ENCODE measurements at places on chromosomes 5 and 9.

- DNase-seq = no peak
These were observed 28.2 kb downstream of the ABCA1 start for GRCh38 chr9:104899759-104900247.

DNA sequence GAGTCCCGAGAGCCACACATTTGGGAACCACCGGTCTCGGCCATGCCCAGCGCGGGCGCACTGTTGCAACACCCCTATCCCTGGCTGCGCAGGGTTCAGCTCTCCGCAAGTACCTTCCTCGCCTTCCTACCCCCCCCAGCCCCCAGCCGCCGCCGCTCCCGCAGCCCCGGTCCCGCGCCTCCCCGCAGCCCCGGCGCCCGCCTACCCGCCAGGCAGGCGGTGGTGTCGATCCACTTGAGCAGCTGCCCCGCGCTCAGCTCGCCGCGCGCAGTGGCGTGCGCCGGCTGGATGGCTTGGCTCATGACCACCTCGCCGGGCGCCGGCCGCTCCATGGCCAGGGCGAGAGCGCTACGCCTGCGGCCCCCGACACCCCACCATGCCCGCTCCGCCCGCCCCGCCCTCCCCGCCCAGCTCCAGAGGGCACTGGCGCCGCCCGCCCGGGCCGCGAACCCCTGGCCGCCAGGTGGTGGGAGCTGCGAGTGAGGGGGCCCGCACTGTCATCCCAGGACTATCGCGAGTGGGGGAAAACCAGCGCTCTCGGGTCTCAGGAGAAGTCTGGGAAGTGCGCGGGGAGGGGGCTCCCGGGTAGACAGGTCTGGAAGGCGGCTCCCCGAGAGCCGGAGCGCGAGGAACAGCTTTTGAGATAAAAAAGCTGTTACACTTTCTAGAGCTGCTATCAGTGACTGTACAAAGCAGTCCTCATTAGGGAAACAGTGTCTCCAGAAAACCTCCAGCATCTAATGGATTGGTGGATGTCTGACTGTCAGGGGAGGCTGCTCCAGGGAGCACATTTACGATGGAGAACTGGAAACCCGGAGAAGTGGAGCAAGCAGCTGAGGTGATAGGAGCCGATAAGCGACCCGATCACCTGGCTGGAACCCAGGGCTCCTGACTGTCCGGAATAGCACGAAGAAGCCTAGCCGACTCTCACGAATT, at the start of gene ACOT12:
ACOT12 (minus strand) TSS at position 352 of the 936 bp plus-strand sequence; CDS start at position 332, 20 bp downstream.
- peak; percentile 32 for DNase-seq

DNA sequence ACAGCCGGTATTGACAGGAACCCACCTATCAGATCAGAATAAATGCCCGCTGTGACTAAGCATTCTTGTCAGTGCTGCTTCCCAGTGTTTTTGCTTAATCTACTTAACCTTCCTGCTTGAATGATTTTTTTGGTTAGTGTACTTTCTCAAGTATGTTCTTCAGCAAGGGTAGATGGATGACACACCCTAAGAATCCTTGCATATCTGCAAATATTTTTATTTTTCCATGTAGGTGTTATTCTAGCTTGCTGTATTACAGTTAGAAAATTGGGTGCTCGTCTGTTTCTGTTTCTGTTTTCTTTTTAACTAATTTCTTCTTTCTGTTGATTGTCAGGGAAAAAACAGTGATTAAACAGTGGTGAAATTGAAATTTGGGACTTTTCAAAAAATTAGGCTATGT, 64.5 kb downstream of the SEC61B start:
- no peak for DNase-seq

- DNase-seq = no peak
These were observed 2.3 kb downstream of the CFAP157 start for GRCh38 chr9:127708952-127709587.

GRCh38 chr5:88740604-88741185, 142.3 kb downstream of the MEF2C start:
- DNase-seq = no peak

DNA sequence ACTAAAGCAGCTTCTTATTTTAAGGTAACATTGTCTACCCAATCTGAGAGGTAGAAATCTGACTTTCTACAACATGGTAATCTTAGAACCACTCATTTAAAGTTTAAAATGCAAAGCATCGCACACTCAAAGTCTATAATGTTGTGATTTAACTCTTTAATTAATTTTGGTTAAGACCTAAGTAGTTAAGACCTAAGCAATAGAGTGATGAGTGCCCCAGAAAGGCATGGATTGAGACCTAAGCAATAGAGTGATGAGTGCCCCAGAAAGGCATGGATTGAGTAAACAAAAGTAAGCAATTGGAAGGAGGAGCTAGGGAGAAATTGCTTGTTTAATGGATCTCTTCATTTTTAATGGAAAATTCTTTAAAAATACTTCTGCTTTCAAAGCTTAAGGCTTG, 86.8 kb downstream of the NLN start:
- no peak for DNase-seq

GRCh38 chr9:111676116-111676515, 14.7 kb downstream of the GNG10 start:
- no peak for DNase-seq

DNA sequence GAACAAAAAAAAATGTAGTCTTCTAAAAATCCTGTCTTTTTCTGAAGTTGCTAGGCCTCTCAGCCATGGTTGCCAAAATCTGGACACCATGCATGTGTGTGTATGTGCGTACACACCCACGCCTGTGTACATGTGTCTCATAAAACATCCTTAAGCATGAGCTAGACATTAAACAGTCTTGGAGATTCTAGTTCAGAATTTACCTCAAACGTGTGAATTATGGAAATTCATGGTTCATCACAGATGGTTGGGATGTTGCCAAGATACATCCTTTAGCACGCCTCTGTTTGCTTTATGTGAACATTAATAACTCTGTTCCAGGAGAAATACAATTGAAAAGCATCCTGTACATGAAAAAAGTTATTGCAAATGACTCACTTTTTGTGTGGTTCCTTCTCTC, 53.0 kb downstream of the F2RL2 start:
- DNase-seq = peak; percentile 52

DNA sequence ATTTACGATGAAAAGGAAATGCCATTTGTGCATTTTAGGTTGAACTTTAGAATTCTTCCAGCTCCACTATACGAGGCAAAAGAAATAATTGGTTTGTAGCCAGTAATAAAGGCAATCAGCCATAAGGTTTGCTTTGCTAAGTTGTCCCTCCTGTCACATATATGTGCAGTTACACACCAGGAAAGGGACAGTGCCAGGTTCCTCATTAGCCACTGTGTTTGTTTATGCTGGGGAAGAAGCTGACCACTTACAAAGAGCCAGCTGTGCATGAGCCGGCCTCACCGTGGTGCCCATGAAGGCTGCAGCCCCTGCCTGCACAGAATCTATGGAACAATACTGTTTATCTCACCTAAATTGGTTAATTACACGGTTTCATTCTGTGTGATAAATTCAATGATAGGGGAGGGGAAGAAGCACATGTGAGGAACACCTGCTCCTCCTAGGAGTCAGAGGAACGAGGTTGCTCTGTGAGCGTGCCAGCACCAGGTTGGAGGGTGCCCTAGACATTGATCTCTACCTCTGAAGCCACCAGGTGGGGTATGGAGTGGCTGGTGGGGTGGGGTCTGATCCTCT, 173.8 kb upstream of the DAP start:
- DNase-seq = no peak

DNA sequence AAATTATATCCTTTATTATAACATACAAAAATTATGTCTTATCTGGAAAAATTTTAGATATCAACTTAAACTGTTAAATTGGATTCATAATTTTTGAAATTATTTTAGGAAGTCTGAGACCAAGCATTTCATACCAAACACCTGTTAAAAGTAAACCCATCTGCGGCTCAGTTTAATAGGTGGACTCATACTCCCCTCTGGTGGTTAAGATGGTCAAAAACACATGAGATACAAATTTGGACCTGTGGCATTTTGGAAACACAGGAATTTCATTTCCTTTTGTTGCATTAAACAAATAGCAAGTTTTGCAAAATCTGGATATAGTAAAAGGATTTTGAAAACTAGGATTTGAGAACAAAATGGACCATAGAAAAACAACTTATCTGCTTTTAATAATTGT, 53.7 kb downstream of the RGMB start:
- peak; percentile 75 for DNase-seq

- no peak for DNase-seq
These were observed 24.8 kb upstream of the OBP2B start for GRCh38 chr9:133233681-133234432.

DNA sequence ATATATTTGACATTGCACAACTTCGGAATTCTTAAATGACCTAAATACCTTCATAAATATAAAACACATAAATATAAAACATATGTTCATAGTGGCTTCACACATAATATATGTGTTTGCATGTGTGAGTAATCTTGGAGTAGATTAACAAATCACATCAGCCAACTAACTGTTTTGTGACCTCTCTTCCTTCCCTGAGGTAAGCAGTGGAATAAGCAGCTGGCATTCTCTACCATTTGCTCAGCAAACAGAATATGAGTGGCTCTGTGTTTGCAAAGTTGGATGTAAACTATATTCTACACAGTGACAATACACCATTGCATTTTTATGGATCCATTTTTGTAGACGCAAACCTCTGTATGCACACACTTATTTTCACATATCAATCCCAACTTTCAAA, 189.9 kb downstream of the ACER2 start:
- DNase-seq = no peak

DNA sequence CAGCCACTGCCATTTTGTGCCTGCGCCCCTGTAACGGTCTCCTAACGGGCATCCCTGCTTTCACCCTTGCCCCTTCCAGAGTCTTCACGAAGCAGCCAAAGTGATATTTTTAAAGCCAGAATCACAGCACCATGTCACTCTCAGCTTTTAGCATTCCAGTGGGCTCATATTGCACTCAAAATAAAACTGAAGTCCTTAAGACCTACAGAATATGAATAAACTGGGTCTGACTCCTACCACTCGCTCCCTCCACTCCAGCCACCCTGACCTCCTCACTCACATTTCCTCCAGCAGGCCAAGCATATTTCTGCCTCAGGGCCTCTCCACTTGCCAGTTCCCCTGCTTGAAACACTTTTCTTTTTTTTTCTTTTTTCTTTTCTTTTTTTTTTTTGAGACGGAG, 2.4 kb upstream of the PDLIM7 start:
- no peak for DNase-seq

DNA sequence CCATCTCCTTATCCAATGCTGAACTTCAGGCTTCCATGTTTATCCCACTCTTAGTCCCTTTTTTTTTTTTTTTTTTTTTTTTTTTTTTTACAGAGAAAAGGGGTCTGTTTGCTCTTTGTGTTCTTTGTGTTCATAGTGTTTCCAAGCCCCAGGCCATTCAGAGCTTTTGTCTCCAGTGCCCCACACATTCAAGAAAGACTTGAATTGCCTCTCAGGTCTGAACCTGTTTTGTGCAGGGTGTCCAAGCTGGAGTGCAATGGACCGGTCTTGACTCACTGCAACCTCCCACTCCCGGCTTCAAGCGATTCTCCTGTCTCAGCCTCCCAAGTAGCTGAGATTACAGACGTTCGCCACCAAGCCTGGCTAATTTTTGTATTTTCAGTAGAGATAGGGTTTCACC, 191.2 kb downstream of the PALM2AKAP2 start:
- no peak for DNase-seq

DNA sequence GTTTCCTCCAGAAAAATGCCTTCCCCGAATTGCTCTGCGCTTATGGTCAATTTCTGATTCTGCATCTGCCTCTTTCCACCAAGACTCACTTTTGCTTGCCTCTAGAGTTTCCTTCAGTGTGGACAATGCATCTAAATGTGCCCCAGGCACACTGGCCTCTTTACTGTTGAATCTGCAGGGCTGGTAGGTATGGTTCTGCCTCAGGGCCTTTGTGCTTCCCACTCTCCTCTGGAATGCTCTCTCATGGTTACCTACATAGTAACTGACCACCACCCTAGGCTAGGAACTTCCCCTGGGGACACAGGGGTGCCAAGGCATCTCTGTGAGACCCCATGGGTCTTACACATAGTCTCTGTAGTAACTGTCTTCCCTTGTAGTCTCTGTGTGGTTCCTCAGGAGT, 1258.6 kb downstream of the CDH12 start:
- no peak for DNase-seq

GRCh38 chr5:167763772-167764171, 527.7 kb upstream of the WWC1 start:
- no peak for DNase-seq

- no peak for DNase-seq
These were observed 55.6 kb upstream of the ASTN2 start for GRCh38 chr9:117470455-117470854.

- DNase-seq = peak; percentile 44
These were observed 29.1 kb upstream of the TOMM5 start for GRCh38 chr9:37621273-37622121.

DNA sequence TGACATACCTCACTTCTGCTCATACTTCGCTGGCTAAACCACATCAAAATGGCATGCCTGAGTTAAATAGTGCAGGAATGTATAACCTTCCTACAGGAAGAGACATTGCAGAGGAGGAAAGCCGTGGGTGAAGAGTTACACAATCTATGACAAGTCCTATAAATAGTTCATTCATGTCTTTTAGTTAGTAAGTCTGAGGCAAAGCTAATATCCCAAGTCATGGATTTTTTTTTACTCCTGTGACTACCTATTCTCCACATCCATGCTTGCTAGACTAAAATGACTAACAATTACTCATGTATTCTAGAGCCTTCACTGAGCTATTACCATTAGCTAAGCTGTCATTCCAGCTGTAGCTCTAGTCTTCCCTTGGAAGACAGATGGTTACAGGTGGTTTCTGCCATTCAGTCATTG, 391.3 kb downstream of the NR2F1-AS1 start:
- no peak for DNase-seq

- DNase-seq = no peak
These were observed 45.0 kb upstream of the TDRD7 start for GRCh38 chr9:97366889-97367288.

GRCh38 chr5:1526681-1527131, 2.9 kb upstream of the LPCAT1 start:
- DNase-seq = no peak

GRCh38 chr5:54387659-54388232, 67.8 kb upstream of the HSPB3 start:
- peak; percentile 12 for DNase-seq

DNA sequence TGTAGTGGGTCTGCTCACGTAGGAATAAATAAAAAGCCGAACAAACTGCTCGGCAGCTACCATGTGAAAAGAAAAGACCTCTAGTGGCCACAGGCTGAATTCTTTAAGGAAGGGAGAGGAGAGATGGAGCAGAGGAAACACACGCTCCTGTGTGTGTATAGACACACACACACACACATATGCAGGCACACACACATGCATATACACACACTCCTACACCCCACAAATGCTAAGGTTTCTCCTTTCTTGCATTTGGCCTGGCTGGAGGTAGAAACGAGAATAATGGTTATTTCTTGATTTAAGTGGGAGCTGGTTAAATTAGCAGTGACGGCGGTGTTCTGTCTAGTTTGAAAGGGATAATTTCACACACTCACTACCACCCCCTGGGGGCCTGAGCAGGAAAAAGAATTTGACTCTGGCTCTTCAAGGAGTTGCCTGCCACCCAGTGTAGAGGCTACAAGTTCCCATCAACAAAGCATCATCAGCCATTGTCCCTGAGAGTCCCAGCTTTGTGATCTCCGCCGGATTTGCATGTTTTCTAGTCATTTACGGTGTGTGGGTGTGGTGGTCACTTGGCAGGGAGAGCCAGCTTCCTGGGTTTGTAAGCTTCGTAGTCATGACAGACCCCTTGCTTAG, at the start of gene INSYN2B:
INSYN2B (minus strand) TSS at position 78 of the 636 bp plus-strand sequence. CDS start 96,597 bp downstream, outside the sequence.
- DNase-seq = peak; percentile 83

All from tongue (tissue), 3 donors.